OCI-LY7 (cell line): ENCODE measurements at places on chromosomes 5 and 9.

- DNase-seq: no peak
Observed at GRCh38 chr9:89380437-89381307, 62.4 kb downstream of the SECISBP2 start.

GRCh38 chr5:1294835-1295649, at the start of gene TERT:
TSS of gene TERT (minus strand) at chr5:1295068. CDS start at chr5:1294989, 79 bp downstream.
- DNase-seq: peak; percentile 91

GRCh38 chr5:59864718-59865117, 28.8 kb downstream of the PDE4D start:
- no peak for DNase-seq

- peak; percentile 3 for DNase-seq
Observed at GRCh38 chr9:32483343-32483742, 42.7 kb downstream of the RIGI start.

GRCh38 chr5:157511651-157512644, 51.9 kb downstream of the NIPAL4 start:
- DNase-seq: no peak
